ENCODE measurements at places on chromosomes 3 and 15.

GRCh38 chr3:189937302-189938127 is 183.2 kb downstream of the P3H2 start:
- no peak for DNase-seq

- no peak for DNase-seq
Measured at GRCh38 chr3:157837336-157837735, 268.9 kb downstream of the SHOX2 start.

DNA sequence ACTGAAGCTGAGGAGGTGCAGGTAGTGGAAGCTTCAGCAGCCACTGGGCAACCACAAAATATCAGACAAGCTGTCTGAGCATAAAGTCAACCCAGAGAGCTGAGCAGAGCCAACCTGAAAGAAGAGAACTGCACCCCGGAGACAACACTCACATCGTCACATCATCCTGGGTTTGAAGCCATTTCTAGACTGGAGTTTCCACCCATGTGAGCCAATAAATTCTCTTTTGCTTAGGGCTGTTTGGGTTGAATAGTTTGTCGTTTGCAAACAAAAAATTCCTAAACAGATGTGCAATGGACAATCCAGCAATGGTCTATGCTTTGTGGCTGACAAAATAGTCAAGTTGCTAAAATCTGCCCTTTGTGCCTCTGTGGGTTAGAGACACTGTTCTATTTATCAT is 15.3 kb upstream of the RAD18 start:
- DNase-seq = no peak

DNA sequence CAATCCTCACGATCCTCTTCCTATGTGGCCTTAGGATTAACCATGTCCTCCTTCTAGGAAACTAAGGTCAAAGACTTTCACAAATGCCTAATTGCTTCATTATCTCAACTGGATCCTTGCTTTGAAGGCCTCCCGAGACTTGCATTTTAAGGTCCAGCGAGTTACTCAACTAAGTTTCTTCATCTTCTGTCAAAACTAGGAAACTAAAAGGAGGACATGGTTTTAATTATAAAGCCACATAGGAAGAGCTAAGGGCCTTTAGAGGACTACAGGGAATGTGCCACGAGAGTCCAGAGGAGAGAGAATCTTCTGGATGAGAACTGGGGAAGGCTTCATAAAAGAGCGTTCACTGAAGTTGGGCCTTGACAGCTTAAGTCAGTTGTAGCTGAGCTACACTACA is 87.8 kb upstream of the LPP start:
- DNase-seq = no peak

DNA sequence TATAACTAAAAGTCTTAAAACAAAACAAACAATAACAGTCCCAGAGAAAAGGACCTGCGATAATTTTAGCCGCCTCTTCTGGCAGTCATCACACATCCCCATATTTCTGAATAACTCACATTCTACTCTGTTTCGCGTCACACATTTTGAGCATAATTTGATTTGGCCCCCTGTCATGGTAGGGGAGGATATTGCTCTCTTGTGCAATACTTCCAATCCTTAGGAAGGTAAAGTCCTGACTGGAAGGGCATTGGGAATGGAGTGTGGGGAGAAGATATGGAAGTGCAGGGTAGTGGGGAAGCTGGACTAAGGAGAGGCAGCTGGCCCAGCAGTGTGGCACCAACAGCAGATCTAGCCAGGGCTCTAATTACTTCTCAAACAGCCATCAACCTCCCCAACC is 11.3 kb upstream of the FSIP1 start:
- DNase-seq = no peak

DNA sequence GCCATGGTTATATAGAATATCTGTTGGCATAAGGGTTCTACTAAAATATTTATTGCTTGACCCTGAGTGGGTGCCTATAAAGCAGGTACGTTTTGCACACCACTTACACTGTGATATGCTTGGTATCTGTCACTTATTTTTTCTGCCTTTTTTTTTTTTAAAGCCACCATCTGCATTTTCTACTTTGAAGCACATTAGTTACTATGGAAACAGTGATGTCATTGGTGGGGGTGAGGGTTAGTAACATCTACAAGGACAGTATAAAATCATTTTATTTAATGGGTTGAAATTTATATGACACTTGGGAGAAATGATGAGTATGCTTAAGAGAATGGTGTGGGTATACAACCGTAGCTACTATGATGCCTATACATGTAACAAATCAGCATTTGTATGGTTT is 25.6 kb downstream of the SLCO3A1 start:
- no peak for DNase-seq

DNA sequence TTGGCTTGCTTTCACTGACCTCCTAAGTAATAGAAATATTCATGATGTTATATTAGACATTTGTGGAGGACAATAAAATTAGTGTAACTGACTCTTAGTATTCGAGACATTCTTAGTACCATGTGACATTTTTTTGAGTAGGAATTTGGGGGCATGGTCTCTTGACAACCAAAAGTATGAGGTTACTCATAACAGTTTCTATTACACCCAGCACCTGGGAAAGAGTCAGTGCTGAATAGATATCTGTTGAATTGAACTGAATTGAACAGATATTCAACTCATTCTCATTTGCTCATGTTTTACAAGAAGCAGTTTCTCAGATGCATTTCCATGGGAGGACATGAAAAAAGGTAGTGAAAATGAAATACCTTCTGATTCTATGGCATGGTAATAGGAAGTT is 84.4 kb downstream of the CMSS1 start:
- DNase-seq = no peak

DNA sequence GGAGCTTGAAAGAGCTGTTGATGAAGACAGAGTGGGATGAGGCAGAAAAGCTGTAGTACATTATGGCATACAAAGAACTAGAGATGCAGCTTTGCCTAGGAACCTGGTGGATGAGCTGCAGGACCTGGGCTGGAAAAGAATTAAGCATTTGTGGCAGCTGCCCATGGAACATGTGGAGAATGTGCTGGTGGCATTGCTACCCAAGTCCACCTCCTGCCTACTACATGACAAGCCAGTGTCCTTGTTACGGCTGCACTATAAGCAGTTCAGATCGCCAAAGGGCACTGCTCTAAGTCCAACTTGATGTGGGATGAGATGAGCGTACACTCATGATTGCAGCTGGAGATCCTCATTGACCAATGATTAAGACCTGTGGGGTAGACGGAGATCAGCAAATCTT is 81.1 kb upstream of the ADPGK start:
- DNase-seq = no peak

DNA sequence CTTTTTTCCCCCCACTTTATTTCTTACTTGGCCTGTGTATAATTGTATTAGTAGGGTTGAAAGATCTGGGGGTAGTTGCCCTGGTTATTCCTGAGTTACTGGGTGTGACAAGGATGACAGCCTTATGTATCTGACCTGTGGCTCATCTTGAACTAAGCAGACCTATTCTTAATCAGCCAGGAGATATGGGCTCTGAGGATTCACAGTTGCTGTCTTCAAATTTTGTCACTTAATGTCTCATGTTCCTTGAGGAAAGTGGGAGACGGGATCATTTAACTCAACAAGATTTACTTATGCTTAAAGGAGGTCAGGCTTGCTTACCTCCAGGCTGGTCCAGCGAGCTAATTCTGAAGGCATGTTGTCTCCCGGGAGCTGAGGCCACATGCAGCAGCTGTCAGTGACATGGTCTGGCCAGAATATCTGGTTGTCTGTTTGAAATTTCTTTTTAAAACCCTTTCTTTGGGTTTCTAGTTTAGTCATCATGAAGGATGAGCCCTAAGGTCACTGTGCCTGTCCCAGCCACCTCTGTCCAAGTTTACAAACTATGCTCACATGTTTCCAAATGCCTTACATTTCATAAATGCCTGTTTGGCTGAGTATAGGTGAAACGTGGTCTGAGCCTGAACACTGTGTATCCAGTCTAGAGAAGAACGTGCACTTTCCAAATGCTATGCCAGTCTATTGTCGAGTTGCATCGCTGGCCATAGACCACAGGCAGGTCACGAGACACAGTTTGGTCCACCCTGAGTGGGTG is 26.8 kb downstream of the LRTM1 start:
- DNase-seq = no peak

- no peak for DNase-seq
Measured at GRCh38 chr3:136350132-136350531, 100.0 kb downstream of the PCCB start.

DNA sequence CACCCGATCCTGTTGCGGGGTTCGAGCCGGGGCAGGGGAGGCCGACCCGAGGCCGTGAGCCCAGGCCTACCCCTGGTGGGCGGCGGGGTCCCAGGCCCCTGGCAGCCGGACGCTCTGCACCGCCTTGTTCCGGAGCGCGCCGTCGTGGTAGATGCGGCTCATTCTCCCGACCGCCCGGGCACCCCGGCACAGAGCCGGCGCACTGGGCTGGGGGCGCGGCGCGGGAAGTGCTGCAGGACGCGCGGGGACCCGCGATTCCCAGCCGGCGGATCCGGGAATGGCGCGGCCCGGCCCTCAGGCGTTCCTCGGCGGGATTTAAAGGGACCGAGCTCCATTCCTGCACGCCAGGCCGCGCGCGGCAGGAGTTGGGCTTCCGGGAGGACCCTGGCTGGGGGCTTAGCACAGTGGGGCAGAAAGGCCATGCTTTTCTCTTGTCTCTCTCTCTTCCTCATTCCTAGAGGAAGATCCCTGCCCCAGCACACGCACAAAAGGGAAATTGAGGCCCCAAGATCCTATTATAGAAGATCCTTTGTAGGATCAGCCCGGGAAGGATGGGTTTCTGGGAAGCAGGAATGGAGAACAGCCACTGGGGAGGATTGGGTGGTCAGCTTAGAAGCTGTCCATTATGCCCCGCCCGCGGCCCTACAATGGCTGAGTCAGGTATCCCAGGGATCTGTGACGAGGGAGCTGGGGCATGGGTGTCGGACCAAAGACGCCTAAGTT is at the start of gene ARPIN:
Gene ARPIN (minus strand): TSS at position 279 of the 723 bp plus-strand sequence. CDS start 117 bp downstream, at position 162.
- no peak for DNase-seq

DNA sequence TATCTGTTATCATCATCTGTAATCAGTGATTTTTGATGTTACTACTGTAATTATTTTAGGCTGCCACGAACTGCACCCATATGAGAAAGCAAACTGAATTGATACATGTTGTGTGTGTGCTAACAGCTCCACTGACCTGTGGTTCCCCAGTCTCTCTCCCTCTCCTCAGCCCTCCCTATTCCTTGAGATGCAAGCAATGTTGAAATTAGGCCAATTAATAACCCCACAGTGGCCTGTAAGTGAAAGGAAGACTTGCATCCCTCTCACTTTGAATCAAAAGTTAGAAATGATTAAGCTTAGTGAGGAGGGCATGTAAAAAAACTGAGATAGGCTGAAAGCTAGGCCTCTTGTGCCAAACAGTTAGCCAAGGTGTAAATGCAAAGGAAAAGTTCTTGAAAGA is 218.6 kb upstream of the LRRFIP2 start:
- no peak for DNase-seq

DNA sequence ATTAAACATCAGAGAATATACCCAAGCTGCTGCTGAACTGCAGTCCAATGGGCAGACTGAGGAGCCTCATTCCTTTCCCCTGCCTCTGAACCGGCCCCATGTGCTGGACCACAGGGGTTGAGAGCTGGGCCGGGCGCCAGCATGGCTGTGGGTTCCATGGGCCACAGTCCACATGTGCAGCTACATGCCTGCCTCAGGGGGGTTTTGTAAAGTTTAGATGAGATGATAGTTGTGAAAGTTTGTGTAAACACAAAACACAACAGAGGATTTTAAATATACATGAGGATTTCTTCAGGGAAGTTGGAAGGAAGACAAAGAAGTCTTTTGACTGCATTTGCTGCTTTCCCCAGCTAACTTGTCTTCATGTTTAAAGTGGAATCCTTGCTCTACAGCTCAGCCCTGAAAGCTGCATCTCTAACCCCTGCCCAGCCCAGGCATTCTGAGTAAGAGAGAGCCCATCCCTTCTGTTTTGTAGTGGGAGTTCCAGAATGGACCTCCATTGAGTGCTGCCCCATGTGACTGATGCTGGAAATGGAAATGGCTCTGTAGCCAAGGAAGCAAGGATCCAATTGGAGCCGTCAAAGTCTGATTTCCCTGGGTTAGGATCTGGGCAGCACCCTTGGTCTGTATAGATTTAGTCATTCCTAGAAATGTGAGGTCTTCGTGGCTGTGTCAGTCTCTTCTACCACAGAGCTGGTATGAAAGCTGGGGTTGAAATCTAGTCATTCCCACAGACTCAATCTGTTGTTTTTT is 17.5 kb downstream of the SLC12A8 start:
- no peak for DNase-seq

- no peak for DNase-seq
Measured at GRCh38 chr3:87199628-87200027, 27.5 kb upstream of the CHMP2B start.

DNA sequence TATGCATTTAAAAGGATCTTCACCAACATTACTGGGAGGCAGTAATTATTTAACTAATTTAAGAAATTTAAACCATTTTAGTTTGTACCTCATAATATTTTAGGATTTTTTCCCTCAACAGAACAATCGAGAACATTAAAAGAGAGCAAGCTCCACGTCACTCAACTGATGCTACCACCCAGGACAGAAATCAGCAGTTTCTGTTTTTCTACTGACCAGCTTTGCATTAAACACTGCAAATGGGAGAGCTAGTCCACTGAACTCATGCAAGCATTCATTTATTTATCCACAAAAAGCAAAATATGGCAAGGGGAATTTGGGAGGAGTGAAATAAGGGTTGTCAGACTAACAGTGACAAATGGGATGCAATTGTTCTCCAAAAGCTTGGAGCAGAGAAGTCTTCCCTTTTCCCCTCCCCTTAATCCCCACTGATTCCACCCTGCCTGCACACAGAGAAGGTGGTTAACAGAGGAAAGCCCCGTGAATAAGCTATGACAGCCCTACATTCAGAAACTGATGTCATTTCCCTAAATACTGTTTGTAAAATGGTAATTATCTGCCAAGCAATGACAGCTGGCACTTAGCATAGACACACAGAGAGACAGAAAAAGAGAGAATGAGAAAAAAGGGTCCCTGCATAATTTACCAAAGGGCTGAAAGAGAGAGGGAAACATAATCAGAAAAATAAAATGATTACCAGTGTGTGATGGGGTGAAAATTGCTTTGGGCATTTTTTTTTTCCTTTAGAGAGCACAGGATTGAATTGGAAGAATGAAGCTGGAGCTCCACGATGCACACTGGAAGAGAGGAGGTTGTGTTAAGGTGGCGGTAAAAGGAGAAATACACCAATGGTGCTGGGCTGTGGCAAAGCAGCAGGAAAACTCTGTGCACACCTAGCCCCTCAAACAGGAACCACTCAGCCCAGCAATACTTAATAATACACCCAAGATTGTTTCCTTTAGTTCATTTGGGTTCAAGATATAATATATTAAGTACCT is 777.4 kb downstream of the TUSC7 start:
- no peak for DNase-seq

GRCh38 chr15:70486451-70487386 is 276.6 kb downstream of the UACA start:
- peak; percentile 76 for DNase-seq

- DNase-seq = no peak
Measured at GRCh38 chr3:81554388-81554787, 207.1 kb downstream of the GBE1 start.
